A172 (cell line): ENCODE measurements at places on chromosomes 16 and 17. TPM values are rescaled to one million over a fixed set of nuclear protein-coding genes. Genes with fewer than 3 reads are reported as not detected.

GRCh38 chr16:51641191-51641765 lies 490.2 kb upstream of the SALL1 start:
- no peak for DNase-seq

DNA sequence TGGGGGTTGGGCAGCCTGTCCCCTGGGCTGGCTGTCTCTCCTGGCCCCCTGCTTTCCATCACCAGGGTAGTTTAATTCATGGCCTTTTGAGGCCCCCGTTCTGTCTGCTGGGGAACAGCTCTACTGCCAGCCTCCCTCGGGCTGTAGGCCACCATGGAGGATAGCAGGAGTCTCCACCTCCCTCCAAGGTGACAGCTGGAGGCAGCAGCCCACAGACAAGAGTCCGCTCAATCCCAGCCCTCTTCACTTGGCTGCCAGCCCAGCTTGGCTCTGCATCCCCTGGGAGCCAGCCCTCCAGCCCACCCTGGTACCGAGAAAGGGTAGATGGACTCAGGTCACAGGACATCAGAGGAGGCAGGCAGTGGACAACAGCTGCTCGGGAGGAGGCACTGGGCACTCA lies 194.6 kb upstream of the SDK2 start:
- no peak for DNase-seq

DNA sequence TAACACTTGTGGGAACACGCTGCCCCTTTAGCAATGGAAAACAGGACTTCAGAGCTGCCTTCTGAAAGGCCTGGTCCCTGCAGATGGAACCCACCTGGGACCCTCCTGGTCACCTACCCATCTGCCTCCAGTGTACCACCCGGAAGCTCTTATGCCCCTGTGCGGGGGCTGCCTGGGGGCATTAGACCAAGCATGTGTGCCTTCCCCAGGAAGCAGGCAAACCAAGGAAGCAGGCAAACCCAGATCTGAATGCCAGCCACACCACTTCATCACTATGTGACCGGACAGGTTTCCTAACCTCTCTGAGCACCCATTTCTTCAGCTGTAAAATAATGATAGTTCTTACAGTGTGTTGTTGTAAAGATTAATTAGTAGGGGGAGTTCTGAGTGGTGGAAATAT lies 20.8 kb upstream of the LRRC37A3 start:
- no peak for DNase-seq

GRCh38 chr17:81387100-81388090 lies 7.9 kb upstream of the BAHCC1 start:
- DNase-seq: no peak

SCGB1C2 gene
- not detected in 2 replicates for total RNA-seq

ASPA gene
- total RNA-seq: 0.09 TPM in 1 of 2 replicates, not detected in the other

DNA sequence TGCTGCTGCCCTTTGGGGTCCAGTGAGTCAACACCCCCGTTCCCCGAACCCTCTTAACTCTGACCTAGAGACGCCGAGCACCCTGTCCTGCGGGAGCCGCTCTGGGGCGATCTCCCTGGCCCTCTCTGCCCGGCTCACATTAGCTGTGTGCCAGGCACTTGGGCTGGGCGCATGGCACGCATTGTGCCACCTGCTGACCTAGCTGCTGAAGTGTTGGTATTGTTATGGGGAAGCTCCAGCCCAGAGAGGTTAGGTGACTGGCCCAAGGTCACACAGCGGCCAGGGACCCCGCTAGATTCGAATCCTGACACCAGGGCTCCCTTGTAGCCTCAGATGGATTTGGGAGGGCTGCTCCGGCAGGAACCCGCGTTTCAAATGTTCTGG lies 1.1 kb downstream of the HSD17B1 start:
- no peak for DNase-seq

DNA sequence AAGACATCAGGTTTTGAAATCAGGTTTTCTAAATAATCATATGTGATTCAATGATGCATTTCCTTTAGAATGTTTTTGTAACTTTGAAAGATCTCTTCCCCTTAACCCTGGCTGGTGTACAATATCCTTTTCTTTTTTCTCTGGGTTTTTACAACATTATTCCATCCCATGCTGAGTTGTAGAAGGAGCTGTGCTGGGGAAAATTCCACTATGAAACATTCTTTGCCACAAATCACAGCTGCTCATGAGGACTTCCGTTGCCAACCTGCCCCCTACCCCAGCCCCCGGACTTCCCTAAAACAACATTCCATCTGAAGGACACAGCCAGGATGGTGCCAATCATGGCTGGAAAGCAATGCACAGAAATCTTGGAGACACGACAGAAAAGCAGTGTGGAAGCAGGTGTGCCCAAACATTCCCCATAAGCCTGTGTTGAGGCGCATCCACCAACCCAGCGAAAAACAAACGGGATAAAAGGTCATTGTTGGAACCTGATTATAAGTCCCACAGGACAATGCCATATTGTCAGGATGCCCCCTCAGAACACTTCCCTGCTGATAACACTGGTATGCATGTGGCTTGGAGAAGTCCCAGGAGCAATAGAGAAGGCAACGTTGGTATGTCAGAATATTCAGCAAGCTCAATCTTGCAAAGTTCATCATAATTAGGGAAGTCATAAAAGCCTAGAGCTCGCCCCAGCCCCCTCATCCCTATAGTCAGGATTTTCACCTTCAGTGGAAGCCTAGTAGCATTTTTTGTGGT lies 475.0 kb downstream of the HS3ST3B1 start:
- DNase-seq: peak; percentile 42

AANAT gene
- total RNA-seq: not detected in 2 replicates

DNA sequence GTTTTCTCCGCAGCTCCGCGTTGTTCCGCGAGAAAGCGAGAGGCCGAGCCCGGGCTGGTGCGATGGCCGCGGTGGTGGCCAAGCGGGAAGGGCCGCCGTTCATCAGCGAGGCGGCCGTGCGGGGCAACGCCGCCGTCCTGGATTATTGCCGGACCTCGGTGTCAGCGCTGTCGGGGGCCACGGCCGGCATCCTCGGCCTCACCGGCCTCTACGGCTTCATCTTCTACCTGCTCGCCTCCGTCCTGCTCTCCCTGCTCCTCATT lies 404 bp downstream of the EMC6 start:
- no peak for DNase-seq

- DNase-seq: no peak
Measured at GRCh38 chr17:32763855-32764439, 113.0 kb downstream of the MYO1D start.

DNA sequence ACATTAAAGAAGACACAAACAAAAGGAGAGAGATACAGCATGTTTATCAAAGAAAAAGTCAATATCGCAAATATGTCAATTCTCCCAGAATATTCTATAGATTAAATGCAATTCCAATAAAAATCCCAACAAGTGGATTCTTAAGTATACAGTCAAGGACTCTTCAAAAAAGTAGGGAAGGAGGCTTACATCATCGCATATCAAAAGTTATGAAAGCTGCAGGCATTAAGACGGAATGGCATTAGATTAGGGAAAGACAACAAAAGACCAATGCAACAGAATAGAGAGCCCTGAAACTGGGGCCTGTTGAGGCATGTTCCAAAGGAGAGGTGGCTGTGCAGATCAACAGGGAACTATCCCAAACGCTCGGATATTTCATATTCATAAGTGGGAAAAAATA lies 76.0 kb downstream of the MARCHF10 start:
- no peak for DNase-seq

DNA sequence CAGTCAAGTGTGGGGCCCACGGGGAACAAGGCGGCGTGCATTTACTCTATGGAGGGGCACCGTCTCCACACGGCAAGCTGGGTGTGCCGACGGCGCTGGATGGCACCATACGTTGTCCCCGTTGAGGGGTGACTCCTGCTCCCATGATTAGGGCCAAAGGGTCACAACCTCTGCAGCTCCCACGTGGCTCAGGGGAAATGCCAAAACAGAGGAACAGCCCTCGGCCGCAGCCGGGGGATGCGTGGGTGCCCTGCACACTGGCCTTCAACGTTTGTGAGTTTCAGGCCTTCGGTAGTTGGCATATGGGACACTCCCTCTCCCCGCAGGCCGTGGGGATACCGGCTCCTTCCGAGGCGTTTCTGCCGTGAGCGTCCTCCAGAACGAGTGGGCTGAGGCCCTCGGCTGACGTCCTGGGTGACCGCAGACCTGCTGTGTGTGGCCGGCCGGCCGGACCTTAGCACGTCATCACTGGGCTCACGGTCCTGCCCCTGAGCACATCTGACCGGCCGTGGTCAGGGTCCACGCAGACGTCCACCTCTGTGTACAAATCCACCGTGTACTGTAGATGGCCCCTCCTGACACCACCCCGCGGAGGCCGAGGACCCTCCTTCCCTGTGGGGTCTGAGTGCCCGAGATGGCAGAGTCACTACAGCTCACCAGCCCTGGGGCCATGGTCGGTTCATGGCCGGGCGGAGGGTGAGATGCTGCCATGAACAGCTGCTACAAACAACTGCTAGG lies 4.8 kb upstream of the METRNL start:
- no peak for DNase-seq

RGS9 gene
- 0.28 and 2.0 TPM in 2 replicates for total RNA-seq

DNA sequence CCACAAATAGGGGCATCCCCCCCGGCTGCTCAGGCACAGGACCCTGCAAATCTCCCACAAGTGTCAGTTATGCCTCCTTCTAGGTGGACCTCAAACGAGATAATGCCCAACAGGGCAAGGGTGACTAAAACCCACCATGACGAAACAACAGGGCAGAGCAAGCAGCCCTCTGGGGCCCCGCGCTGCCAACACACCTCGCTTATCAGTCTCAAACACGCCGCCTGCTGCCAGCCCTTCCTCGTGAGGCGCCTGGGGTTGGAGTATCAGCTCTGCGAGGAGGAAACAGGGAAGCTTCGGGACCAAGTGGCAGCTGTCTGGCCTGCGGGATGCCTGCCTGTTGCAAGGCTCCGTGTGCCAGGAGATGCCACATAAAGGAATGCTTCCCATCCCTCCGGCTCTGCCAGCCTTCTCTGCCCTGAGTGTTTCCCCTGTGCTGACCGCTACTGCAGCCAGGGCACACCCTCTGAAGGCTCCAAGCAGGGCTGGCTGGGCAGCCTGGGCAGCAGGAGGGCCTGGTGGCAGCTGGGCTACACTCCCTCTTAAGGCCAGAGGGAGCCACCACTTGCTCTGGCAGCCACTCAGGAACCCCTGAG lies 2.5 kb downstream of the SMIM5 start:
- no peak for DNase-seq

OR2C1 gene
- not detected in 2 replicates for total RNA-seq

DNA sequence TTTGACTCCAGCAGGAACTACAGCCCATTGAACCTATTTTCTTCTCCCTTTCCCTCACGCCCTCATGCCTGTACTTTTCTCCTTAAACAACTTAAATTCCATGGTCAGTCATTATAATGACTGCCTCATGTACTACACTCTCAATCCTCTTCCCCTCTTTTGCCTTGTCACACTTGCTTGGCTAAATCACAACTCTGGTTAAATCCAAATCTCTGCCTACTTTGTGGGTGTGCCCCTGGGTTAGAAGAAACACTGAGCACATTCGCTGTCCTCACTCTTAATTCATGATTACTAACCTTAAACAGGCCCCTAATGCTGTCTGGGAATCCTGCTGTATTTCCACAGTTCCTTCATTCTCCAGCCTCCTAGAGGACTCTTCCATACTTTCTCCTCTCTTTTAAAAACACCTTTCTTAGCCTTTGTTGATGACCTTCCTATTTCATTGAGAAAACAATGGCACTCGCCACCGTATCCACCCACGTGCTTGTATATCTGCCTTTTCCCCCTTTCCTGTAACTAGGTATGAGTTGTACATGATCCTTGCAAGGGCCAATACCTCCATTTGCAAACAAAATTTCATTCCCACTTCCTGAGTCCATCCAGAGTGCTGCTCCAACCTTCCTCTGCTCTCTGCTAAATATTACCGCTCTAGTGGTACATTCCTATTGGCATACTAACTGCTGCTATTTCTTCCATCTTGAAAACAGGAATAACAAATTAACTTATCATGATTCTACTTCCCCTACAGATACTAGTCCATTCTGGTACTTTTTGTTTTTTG lies 28.9 kb downstream of the ZNRF1 start:
- DNase-seq: no peak
